ENCODE measurements at places on chromosomes 3 and 15. TPM values are rescaled to one million over a fixed set of nuclear protein-coding genes. Genes with fewer than 3 reads are reported as not detected.

Gene PLA2G4E
- total RNA-seq: not detected

Gene TGM5
- 0.07 TPM for total RNA-seq

Gene SOX2
- total RNA-seq: not detected

Gene MTFMT
- total RNA-seq: 19.4 TPM

Gene GOLGA8T
- total RNA-seq: not detected

Gene HDC
- total RNA-seq: 2.7 TPM

Gene KIF23
- 36.0 TPM for total RNA-seq

Gene ATP10A
- 48.0 TPM for total RNA-seq

Gene GOLGA8S
- 0.07 TPM for total RNA-seq

Gene LXN
- total RNA-seq: 16.2 TPM

Gene CORO2B
- total RNA-seq: 0.16 TPM

Gene TMC3
- not detected for total RNA-seq

Gene USP50
- total RNA-seq: 0.42 TPM

Gene FGF12
- not detected for total RNA-seq

Data from activated CD4-positive, alpha-beta T cell treated with anti-CD3 and anti-CD28 coated beads, Interleukin-2, amount 10 ng/mL, durations not matched to agents 24 days and 14 days (primary cell).